ENCODE measurements at places on chromosomes 1 and 21.

DNA sequence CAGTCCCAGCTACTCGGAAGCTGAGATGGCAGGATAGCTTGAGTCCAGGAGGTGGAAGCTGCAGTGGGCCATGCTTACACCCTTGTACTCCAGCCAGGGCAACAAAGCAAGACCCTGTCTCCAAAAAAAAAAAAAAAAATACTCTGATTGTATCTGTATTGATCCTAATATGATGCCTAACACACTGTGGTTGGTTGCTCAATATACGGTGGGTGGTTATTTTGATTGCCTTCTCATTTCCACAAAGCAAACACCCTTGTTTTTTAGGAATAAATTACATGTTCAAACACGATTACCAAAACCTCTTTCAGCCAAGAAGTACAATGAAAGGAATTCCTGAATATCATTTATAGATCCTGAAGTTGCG lies 3.4 kb downstream of the EGLN1 start:
- no peak for DNase-seq

DNA sequence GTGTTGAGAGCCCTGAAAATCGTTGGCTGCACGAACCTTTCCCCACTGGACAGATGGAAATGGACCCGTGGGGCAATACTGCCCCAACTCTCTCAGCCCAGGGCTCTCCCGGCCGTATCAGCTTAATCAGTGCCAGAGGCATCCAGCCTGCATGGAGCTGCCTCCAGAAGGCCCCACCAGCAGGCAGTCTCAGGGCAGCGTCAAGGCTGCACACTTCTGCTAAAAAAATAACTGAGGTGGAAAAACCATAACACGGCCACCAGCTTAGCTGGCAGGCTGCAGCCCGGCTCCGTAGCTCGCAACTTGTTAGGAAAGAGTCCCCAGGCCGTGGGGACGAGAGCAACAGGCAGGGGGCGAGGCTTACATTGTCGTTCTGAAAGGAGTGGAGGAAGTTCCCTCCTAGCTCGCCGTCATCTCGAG lies 27.9 kb downstream of the MRPL37 start:
- no peak for DNase-seq

GRCh38 chr21:45796003-45796402 lies 152.5 kb downstream of the PCBP3 start:
- DNase-seq, result no peak

GRCh38 chr1:172826096-172826741 lies 167.3 kb downstream of the FASLG start:
- DNase-seq, result peak; percentile 85

- DNase-seq, result peak; percentile 81
Measured at GRCh38 chr1:85278853-85279314, 2.5 kb upstream of the BCL10 start.

DNA sequence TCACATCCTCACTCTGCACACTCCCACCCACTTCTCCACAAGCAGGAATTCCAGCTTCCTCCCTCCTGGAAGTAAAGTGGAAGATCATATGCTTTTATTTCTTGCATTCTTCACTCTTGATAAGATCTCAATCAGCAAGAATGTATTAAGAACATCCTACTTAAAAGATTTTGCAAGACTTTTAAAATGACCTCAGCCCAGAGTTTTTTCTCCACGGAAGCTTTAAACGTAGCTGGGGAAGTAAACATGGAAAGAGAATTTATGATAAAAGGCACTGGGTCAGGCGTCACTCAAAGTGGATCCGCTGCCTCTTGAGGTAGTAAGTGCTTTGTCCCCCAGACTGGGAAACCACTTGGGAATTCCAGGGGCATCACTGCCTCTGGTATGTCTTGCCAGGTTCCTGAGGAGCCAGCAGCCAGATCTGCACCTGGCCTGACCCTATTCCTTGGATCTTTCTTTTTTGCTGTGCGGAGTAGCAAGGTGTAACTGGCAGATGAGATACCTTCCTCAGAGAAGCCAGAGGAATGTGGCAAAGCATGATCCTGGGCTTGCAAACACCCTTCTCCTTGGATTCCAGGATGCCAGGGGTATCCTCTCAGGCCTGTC lies 33.9 kb downstream of the CDK18 start:
- DNase-seq, result no peak

GRCh38 chr1:190119683-190120082 lies 358.0 kb downstream of the BRINP3 start:
- no peak for DNase-seq

DNA sequence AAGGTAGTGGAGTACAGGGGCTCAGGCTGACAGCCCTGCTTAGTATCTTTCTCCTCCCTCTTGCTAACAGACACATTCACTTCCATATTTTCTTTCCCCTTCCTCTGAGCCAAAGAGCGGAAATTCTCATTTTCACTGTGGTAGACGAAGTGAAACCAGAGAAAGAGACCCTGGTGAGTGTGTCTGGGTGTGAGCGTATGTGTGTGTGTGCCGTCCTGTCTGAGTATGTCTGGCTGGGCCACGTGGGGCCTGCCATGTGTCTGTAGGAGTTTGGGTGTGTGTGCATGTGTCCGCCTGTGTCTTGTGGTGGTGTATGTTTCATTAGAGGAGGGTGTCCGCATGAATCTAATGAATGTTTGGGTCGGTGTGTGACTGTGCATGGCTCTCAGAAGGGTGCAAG lies 1.7 kb downstream of the COL8A2 start:
- no peak for DNase-seq

DNA sequence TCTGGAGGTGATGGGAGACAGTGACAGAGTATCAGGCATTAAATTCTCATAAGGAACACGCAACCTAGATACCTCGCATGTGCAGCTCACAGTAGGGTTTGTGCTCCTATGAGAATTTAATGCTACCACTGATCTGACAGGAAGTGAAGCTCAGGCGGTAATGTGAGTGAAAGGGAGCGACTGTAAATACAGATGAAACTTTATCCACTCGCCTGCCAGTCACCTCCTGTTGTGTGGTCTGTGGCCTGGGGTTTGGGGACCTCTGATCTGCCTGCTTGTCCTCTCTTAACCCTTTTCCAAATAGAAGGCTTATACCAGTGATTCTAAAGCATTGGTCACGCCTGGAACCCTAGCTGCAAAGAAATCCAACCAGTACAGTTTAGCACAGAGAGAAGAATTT lies 15.3 kb downstream of the GABPA start:
- no peak for DNase-seq

GRCh38 chr21:23543333-23543732 lies 2063.9 kb downstream of the MRPL39 start:
- no peak for DNase-seq

- DNase-seq, result no peak
Measured at GRCh38 chr21:22885079-22885478, 1886.9 kb downstream of the NCAM2 start.

GRCh38 chr1:159815926-159816325 lies 10.7 kb upstream of the SLAMF8 start:
- no peak for DNase-seq

DNA sequence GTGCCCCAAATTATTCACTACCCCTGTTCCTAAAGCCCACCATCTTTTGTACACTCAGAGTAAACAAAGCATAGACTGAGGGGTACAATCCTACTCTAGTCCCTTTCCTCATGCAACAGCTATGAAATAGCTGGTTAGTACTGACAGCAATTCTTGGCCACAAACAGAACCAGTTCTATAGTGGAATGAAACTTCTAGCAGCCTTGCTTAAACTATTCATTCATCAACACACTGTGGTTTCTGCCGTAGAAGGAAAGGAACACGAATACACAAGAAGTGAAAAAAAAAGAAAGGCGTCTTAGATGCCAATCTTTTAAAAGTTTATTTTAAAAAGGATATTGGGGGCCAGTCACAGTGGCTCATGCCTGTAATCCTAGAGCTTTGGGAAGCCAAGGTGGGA lies 9.9 kb downstream of the PSMB2 start:
- no peak for DNase-seq

DNA sequence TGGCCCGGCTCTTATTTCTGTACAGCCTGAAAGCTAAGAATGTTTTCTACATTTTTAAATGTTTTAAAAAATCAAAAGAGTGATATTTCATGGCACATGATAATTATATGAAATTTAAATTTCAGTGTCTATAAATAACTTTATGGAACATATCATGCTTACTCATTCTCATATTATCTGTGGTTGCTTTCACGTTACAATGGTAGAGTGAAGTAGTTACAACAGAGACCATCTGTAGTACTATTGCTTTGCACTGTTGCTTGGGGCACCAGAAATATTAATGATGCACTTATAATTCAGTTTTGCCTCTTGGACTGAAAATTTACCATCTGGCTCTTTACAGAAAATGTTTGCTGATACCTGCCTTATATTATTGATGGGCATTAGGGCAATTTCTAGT lies 481.6 kb downstream of the PLPP3 start:
- no peak for DNase-seq

DNA sequence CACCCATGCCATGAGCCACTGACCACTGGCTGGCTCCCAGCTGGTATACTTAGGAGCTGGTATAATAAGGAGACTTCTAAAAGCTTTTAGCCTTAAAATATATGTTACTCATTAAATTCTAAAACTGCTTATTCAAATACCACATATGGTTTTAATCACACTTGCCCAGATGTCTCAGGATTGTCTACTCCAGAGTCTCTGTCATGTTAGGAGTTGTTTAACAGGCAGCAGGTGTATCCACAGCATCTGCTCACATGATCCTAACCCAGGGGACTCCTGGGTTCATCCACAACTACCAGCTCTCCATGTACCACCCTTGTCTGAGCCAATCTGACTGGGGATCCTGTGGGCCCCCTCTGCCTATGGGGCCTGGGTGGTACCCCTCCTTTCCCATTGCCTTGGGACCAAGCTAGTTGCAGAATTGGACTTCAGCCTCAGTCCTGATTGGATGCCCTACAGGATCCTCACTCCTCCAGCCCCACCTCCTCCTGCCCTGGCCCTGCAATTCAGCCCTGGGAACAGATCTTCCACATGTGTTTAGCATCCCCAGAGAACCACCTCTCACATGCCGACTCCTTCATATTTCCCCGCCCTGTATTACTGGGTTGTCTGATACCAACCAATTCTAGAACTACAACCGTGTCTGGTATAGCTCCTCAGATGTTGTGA lies 61.3 kb downstream of the BCAR3 start:
- no peak for DNase-seq

DNA sequence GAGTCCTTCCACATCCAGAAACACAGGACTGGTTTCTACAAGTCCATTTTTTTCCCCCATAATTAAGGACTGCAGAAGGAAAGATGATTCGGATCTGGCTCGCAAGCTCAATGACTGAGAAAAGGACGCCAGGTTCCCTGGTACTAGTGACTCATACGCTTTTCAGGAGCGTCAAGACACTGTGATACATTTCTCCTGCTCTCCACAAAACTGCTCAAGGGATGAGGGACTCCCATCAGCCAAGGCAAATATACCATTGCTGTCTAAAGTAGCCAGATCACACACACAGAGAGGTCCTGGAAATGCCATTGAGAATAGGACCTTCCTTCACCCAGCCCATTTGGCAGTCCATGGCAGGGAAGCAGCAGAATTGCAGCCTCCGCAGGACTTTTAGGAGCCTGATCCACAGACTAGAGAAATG lies 253.6 kb upstream of the IRF2BP2 start:
- DNase-seq, result no peak

DNA sequence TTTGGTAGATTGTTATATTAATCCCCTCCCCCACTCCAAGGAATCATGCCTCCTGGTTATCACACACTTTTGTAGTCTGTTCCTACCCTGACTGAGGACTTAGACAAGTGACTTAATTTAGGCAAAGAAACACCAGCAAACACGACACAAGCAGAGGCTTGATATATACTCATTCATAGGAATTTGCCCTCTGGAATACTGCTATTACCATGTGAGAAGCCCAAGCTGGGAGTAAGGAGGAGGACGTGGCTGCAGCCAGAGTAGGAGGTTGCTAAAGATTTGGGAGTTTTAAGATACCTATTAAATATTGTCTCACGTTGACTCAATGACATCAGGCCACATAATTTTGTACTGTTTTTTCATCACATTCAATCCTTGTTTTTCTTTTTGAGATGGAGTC lies 100.2 kb downstream of the LRRC53 start:
- DNase-seq, result no peak

- DNase-seq, result no peak
Measured at GRCh38 chr21:35818597-35818996, 241.7 kb downstream of the SETD4 start.

DNA sequence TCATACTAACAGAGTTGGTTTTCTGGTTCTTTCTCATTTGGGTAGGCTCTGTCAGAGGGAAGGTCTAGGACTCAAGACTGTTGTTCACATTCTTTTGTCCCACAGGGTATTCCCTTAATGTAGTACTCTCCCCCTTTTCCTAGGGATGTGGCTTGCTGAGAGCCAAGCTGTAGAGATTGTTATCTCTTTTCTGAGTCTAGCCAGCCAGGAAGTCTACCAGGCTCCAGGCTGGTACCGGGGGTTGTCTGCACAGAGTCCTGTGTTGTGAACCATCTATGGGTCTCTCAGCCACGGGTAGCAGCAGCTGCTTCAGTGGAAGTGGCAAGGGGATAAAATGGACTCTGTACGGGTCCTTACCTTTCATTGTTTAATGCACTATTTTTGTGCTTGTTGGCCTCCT lies 226.4 kb downstream of the LBR start:
- DNase-seq, result no peak

GRCh38 chr1:34806396-34806795 lies 13.6 kb downstream of the GJA4 start:
- DNase-seq, result peak; percentile 49

DNA sequence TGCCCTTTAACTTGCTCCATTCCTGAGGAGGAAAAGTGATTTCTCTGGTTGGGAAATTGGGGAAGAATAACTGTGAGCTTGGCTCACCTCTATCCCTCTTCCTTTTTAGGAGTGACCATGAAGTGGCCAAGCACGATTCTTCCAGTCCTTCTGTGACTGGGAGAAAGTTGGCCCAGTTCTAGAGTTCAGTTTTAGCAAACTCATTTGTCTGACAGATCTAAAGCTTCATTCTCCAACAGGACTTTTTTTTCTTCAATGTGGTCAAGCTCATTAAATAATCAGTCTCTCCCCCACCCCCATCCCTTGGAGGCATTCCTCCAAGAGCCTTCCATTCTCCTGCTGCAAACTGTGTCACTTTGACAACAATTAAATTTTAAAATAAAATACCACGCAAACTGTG lies 6.4 kb upstream of the AGL start:
- no peak for DNase-seq

- DNase-seq, result no peak
Measured at GRCh38 chr1:94578856-94579255, 37.3 kb upstream of the F3 start.

GRCh38 chr1:39955547-39956539 lies 898 bp downstream of the MFSD2A start:
- peak; percentile 19 for DNase-seq

GRCh38 chr1:150613061-150613920 lies 16.1 kb downstream of the ENSA start:
- DNase-seq, result peak; percentile 61
